ENCODE measurements at places on chromosomes 7 and 10.

DNA sequence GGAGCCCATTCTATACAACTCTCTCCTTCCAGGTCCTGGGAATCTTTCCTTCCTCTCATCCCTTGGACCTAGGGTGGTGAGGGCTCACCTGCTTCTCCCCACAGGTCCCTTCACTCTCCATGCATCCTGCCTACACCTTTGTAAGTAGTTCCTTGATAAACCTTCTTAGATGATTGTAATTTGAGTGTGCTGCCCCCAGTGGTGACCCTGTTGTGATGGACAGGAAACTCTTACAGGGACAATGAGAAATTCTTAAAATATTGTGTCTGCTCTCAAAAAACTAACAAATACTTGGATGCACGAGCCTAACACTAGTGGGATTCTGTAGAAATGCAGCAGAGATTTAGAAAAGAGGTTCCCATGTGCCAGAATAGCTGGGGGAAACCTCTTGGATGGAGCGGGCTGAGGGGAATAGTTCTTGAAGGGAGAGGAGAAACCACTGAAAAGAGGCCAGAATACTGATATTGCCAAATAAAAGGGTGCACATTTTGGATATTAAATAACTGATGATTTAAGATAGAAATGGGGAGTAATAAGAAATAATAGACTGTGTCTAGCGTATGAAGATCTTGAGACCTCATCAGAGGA lies 6.7 kb upstream of the PAXIP1 start:
- H3K4me1 ChIP-seq = no peaks in the 10 kb centered on the region
- DNase-seq = no peak
- no peaks in the 10 kb centered on the region for H3K27me3 ChIP-seq

DNA sequence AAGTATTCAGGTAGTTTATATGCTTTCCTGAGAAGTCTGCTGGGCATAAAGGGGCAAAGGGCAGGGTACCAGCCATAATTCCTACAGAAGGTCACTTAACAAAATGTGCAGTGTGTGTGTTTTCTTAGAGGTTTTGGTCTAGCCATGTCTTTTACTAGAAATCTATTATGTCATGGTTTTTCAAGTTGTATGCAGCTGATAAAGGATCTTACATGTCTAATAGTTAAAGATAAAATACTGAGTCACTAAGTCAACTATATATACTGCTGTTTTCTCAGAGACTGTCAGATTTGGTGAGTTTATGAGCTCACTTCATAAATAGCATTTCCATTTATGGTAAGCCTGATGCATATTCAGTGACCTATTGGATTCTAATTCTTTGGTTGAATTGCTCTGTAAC lies 7.7 kb downstream of the CASP2 start:
- H3K27me3 ChIP-seq = no peaks in the 10 kb centered on the region
- DNase-seq = no peak
- H3K36me3 ChIP-seq = peaks cover 63% of the 10 kb centered on the region
- no peak overlapping the region for H3K27ac ChIP-seq
- H3K4me3 ChIP-seq = no peak overlapping the region
- peaks cover 4% of the 10 kb centered on the region for H3K4me1 ChIP-seq

- H3K27me3 ChIP-seq = no peaks in the 10 kb centered on the region
- no peak overlapping the region for H3K4me3 ChIP-seq
- no peaks in the 10 kb centered on the region for H3K4me1 ChIP-seq
- no peak overlapping the region for H3K27ac ChIP-seq
Observed at GRCh38 chr7:19696926-19697325, 11.9 kb downstream of the POLR1F start.

GRCh38 chr10:109698086-109698485 lies 225.2 kb downstream of the XPNPEP1 start:
- no peak overlapping the region for H3K4me3 ChIP-seq
- DNase-seq = no peak

GRCh38 chr10:114024876-114025610 lies 18.6 kb upstream of the ADRB1 start:
- H3K36me3 ChIP-seq = no peaks in the 10 kb centered on the region
- H3K4me1 ChIP-seq = no peaks in the 10 kb centered on the region
- H3K27me3 ChIP-seq = no peaks in the 10 kb centered on the region
- H3K27ac ChIP-seq = no peak overlapping the region
- DNase-seq = no peak

- no peaks in the 10 kb centered on the region for H3K27me3 ChIP-seq
- no peak for DNase-seq
- H3K36me3 ChIP-seq = no peaks in the 10 kb centered on the region
- H3K27ac ChIP-seq = peak overlapping the region; percentile 63
- H3K4me1 ChIP-seq = peaks cover 7% of the 10 kb centered on the region
Observed at GRCh38 chr7:78437118-78437517, 638.5 kb downstream of the PHTF2 start.

DNA sequence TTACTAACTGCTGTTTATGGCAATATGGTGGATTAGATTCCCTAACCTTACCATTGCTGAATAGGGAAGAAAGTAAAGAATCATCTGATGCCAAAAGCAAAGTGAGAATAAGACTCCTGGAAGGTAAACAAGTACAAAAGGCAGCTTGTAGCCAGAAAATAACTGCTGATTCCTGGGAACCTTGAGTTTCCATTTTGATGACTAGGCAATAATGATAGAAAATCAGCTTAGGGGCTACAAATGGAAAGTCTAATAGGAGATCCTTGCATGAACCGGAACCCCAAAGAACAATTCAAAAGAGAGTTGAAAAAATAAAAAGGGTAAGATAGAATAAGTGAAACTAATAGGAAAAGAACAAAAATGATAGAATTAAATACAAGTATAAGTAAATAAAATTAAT lies 316.4 kb downstream of the PHTF2 start:
- H3K36me3 ChIP-seq = no peaks in the 10 kb centered on the region
- H3K4me1 ChIP-seq = no peaks in the 10 kb centered on the region
- no peak for DNase-seq

DNA sequence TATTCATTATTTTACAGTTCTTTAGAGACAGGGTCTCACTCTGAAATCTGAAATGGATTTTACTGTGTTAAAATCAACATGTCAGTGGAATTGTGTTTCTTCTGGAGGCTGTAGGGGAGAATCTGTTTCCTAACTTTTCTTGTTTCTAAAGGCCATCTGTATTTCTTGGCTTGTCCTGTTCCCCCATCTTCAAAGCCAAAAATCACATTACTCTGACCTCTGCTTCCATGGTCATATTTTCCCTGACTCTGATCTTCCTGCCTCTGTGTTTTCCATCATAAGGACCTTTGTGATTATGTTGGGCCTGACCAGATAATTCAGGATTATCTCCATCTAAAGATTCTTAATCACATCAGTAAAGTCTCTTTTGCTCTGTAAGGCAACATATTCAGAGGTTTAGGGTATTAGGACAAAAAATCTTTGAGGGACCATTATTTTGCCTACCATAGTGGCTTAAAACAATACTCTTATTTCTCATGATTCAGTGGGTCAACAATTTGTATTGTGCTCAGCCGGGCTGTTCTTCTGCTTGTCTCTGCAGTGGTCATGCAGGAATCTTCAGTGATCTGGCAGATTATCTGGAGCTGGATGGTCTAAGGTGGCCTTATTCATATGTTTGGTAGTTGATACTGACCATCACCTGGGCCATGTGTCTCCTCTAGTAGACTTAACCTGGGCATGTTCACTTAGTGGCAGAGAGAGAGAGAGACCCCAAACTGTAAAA lies 5.7 kb downstream of the ANLN start:
- no peaks in the 10 kb centered on the region for H3K27me3 ChIP-seq
- no peak overlapping the region for H3K27ac ChIP-seq
- no peak for DNase-seq
- no peak overlapping the region for H3K4me3 ChIP-seq

DNA sequence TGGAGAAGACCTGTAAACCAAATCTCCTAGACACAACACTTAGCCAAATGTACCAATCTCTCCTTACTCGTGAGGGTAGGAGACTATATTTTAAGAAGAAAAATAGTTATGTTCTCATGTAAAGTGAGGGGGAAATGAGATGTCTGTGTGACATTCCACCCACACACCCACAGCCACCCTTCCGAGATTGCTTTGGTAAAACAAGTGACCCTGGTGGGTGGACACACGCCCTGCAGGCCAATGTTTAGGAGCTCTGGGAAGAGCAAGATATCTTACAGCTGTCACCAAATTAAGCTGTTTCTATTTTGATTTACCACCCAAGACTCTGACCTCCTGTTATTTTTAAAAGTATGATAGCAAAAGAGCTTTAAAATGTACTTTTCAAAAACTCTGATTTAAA lies 147.2 kb upstream of the PFKP start:
- no peak overlapping the region for H3K4me3 ChIP-seq
- no peak for DNase-seq

DNA sequence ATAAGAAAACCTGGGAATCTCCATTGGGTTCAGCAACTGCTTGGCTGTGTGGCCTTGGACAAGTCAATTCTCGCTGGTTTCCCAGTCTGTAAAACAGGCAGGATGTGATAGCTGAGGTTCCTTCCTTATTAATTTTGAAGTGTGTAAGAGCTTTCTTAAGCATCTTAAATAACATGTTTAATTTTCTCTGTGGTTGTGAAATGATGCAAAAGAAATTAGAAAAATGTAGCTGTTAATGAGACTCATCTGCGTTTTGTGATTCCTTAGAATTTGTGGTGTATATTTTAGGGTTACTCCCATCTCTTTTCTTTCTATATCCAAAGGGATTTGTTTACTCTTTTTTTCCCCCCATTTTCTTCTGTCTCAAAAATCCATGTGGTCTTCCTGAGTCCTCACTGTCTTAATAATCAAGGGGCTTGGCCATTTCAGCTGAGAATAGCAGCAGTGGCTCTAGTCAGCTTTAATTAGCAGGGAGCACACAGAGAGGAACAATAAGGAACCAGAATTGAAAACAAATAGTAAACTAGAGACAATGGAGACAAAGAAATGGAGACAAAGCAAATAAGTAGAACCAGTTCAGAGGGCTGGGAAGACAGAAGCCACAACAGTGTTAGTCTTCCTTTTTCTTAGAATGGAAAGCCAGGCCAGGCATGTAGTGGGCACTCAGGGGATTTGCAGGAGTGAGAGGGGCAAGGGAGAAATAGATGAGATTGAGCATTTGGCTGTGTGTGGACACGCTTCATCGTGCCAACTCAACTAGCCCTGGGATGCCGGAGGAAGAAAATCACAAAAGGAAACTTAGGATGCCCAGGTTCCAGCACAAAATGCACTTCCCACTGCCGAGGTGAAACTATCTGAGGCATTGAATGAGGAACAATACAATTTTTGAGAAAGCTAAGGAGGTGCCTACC lies 93.9 kb downstream of the CHN2 start:
- H3K36me3 ChIP-seq = no peaks in the 10 kb centered on the region
- no peaks in the 10 kb centered on the region for H3K4me1 ChIP-seq
- no peak overlapping the region for H3K4me3 ChIP-seq

GRCh38 chr7:100008525-100008924 lies 6.9 kb upstream of the ZKSCAN1 start:
- H3K36me3 ChIP-seq = no peaks in the 10 kb centered on the region
- no peaks in the 10 kb centered on the region for H3K27me3 ChIP-seq
- H3K4me1 ChIP-seq = no peaks in the 10 kb centered on the region
- DNase-seq = no peak

DNA sequence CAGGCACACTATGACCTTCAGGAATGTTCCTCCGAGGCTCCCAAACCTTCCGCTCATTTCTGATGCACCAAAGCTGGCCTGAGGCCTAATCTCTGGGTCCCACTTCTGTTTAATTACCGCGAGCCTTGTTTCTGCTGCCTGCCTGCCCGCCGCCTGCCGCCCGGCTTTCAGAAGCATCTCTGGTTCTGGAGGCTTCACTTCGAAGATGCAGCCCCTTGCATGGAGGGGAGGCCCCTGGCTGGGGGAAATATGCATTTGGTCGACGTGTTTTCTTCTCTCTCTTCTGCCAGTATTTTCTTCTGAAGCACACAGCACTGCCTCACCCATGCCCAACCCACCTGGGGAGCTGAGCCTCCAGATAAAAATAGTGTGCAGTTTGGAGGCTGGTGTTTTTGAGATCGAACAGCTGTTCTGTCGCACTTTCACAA lies 166.9 kb downstream of the PAXIP1 start:
- no peaks in the 10 kb centered on the region for H3K27me3 ChIP-seq
- no peaks in the 10 kb centered on the region for H3K36me3 ChIP-seq
- H3K4me1 ChIP-seq = no peaks in the 10 kb centered on the region
- no peak overlapping the region for H3K27ac ChIP-seq

DNA sequence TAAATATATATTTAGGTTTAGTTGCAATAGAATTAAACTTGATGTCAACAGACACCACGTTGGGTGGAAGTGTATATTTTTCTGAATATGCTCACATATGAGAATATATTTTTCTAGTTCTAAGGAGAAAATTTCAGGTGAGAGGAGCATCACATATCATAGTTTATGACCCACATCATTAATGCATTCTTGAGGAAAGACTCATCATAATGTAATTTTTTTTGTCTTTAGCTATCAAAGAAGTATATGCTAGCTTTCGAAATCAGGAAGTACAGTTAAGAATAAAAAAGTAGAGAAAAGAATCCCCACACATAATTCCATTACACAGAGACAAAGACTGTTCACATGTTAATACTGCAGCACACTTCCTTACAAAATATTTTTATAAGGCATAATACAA lies 30.4 kb downstream of the A1CF start:
- no peak for DNase-seq
- no peaks in the 10 kb centered on the region for H3K4me1 ChIP-seq

GRCh38 chr10:17273403-17273802 lies 45.4 kb downstream of the VIM start:
- no peaks in the 10 kb centered on the region for H3K4me1 ChIP-seq
- DNase-seq = no peak

DNA sequence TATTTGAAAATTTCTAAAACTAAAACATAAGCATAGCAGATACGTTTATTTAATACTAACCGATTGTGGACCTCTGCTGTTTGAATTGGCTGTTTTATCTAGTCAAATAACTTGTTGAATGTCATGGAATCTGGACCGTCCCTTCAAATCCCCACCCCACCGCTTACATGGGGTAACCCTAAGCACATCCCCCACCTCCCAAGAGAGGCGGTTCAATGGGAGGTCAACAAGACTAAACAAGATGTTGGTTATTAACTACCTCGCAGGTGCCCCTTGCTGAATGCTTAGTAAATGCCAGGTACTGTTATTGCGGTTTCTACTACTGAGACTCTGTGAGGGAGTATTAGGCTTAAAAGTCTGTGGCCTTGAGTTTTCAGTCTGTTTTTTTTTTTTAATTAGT lies 70.9 kb downstream of the DAGLB start:
- peak overlapping the region; percentile 2 for H3K27ac ChIP-seq
- H3K4me1 ChIP-seq = peaks cover 47% of the 10 kb centered on the region
- H3K4me3 ChIP-seq = peak overlapping the region; percentile 6

DNA sequence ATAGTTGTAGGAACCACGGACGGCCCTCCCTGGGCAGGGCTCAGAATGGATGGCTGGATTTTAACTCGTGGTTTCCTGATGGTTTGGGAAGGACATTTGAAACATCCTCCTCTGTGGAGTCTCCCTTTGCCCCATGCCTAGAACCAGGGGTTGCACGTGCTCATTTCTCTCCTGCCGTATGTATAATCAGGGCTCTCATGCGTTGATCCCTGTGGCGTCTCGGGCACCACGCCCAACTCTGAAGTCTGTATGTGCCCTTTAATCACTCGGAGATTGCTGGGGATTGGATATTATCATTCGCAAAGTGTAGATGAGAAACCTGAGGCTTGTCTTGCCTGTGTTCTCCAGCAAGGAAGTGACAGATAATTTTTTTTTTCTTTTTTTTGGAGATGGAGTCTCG lies 257.1 kb downstream of the CAMK1D start:
- H3K36me3 ChIP-seq = no peaks in the 10 kb centered on the region
- H3K27me3 ChIP-seq = no peaks in the 10 kb centered on the region
- no peaks in the 10 kb centered on the region for H3K4me1 ChIP-seq
- H3K4me3 ChIP-seq = no peak overlapping the region
- no peak overlapping the region for H3K27ac ChIP-seq

GRCh38 chr10:86110156-86110786 lies 256.3 kb downstream of the GRID1 start:
- H3K36me3 ChIP-seq = no peaks in the 10 kb centered on the region
- no peak overlapping the region for H3K4me3 ChIP-seq
- no peak overlapping the region for H3K27ac ChIP-seq

GRCh38 chr10:77565590-77566023 lies 72.0 kb downstream of the KCNMA1 start:
- H3K36me3 ChIP-seq = no peaks in the 10 kb centered on the region
- H3K27me3 ChIP-seq = no peaks in the 10 kb centered on the region
- peaks cover 62% of the 10 kb centered on the region for H3K4me1 ChIP-seq
- H3K27ac ChIP-seq = peak overlapping the region; percentile 79

Measured in ascending aorta (tissue), 2 donors.